ENCODE measurements at places on chromosomes 1 and 21. TPM values are rescaled to one million over a fixed set of nuclear protein-coding genes. Genes with fewer than 3 reads are reported as not detected.

CHODL gene
- not detected for total RNA-seq

SPATA21 gene
- total RNA-seq, result not detected

AADACL3 gene
- not detected for total RNA-seq

CRNN gene
- not detected for total RNA-seq

ADAMTS4 gene
- 5.4 TPM for total RNA-seq

PTGS2 gene
- not detected for total RNA-seq

OR2L2 gene
- not detected for total RNA-seq

UBXN11 gene
- 5.2 TPM for total RNA-seq

TFF2 gene
- total RNA-seq, result not detected

UBXN10 gene
- total RNA-seq, result not detected

GBP7 gene
- total RNA-seq, result not detected

CYP4X1 gene
- total RNA-seq, result not detected

KCNK1 gene
- total RNA-seq, result not detected

CD247 gene
- not detected for total RNA-seq

F5 gene
- total RNA-seq, result not detected

FMO2 gene
- total RNA-seq, result not detected

GPR37L1 gene
- total RNA-seq, result not detected

HIVEP3 gene
- total RNA-seq, result 1.5 TPM

KCNJ15 gene
- total RNA-seq, result 19.8 TPM

PDZK1IP1 gene
- total RNA-seq, result not detected

WNT2B gene
- 0.23 TPM for total RNA-seq

C8B gene
- not detected for total RNA-seq

KRTAP11-1 gene
- not detected for total RNA-seq

OR2L3 gene
- not detected for total RNA-seq

GABRD gene
- not detected for total RNA-seq

SELL gene
- total RNA-seq, result not detected

PARS2 gene
- total RNA-seq, result 5.2 TPM

PAPPA2 gene
- 0.06 TPM for total RNA-seq

ZBED6 gene
- 10.5 TPM for total RNA-seq

DLGAP3 gene
- total RNA-seq, result 0.06 TPM

CYP4Z1 gene
- total RNA-seq, result not detected

ANKRD35 gene
- total RNA-seq, result 2.3 TPM

FABP3 gene
- 5.1 TPM for total RNA-seq

GPATCH3 gene
- total RNA-seq, result 5.9 TPM

LRRN2 gene
- total RNA-seq, result not detected

RCOR3 gene
- total RNA-seq, result 32.4 TPM

ZBTB8A gene
- total RNA-seq, result 5.7 TPM

C8A gene
- total RNA-seq, result not detected

HTR6 gene
- not detected for total RNA-seq

HUNK gene
- not detected for total RNA-seq

PRMT6 gene
- 20.9 TPM for total RNA-seq

HRNR gene
- not detected for total RNA-seq

MCOLN2 gene
- total RNA-seq, result 0.06 TPM

DCST1 gene
- not detected for total RNA-seq

KIF26B gene
- under 0.01 TPM for total RNA-seq

CHRM3 gene
- total RNA-seq, result not detected

FMO1 gene
- not detected for total RNA-seq

NEGR1 gene
- total RNA-seq, result 8.8 TPM

KAZN gene
- total RNA-seq, result 7.7 TPM

SH3GLB1 gene
- 39.2 TPM for total RNA-seq

CLDN17 gene
- not detected for total RNA-seq
